ENCODE measurements at places on chromosomes 13 and 19.

GRCh38 chr19:55080968-55081769 is 5.5 kb downstream of the EPS8L1 start:
- DNase-seq = peak; percentile 94

DNA sequence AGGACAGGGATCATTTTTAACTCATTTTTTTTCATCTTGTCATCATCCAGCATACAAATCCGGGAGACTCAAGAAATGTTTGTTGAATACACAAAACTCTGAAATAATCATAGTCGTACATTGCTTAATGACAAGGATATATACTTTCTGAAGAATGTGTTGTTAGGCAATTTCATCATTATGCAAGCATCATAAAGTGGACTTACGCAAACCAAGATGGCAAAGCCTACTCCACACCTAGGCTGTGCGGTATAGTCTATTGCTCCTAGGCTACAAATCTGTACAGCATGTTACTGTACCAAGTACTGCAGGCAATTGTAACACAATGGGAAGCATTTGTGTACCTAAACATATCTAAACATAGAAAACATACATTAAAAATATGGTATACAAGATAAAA is 264.1 kb downstream of the TSHZ3 start:
- DNase-seq = no peak

DNA sequence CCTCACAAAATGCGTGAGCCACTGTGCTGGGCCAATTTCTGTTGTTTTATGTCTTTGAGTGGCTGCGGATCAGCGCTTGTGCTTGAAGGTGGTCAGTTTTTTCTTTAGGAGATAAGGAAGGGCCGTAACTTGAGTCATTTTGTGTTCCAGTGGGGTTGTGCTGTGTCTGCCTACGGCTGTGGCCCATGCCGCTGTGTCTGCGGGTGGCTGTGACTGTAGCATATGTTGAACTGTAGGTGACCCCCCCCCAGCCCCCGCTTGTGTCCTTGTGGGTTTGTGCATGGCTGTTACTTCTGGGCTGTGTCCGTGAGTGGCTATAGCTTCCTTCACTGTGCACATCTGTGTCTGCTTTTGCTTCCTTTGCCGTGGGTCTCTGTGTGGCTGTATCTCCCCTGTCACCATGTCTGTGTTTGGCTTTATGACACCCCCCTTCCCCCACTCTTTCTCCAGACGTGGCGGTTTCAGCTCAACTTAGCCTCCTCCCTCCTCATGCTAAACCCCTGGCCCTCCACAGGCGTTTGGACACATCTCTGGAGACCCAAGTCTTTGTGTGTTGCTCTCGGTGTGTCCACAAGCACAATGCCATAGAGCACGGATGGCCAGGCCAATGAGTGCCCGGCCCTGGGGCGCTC is 675 bp downstream of the PPP1R14A start:
- DNase-seq = no peak

DNA sequence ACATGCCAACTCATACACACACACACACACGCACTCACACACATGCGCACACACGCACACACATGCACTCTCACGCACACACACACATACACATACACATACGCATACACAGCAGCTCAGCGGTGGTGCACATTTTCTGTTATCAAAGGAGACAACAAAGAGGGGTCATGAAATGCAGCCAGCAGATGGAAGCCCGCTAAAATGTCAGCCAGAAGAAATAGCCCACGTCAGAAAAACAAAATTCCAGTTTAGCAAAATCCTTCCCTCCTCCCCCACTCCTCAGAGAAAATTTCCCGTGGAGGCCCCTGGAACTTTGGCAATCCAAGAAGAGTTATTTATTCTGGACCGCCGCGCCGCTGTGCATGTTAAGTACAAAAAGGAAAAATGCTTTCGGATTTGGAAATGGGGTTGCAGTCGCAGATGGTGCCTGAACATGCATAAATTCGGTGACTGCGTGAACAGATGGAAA is 114.6 kb upstream of the VSTM2B start:
- DNase-seq = no peak

- DNase-seq = no peak
These were observed 125.2 kb downstream of the TUBA3C start for GRCh38 chr13:19056355-19056880.

DNA sequence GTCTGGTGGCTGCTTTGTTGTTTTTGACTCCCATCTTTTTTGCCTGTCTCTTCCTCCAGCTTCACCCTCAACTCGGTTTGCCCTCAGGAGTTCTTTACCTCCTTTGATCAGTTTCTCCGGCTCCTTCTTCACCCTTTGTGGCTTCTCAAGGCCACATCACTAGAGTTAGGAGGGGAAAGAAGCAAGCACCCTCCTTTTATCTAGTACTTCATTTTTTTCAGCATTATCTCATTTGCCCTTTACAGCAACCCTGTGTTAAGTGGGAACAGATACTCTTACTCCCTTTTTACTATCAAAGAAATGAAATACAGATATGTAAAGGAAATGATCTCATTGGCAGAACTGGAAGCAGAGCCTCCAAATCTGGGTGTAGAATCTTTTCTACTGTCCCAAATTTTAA is 26.9 kb downstream of the RAP2A start:
- no peak for DNase-seq

DNA sequence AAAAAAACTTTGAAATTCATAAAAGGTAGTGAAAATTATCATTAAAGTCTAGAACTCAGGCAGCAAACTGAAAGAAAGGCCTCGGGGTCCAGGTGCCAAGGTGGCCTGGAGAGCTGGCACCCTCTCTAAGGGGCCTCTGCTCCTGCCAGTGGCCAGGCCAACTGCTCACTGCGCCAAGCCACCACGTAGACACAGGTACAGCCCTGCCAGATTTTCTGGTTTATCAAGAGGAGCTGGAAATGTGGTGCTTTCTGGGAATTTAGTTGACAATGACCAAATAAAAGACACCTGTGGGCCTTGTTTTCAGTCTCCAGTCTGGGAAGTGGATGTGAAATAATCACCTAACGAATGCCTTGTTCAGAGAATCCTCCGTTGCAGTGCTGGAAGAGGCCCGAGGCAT is 22.8 kb downstream of the ZNF574 start:
- DNase-seq = no peak

Measured in small intestine (tissue), 16 donors.